ENCODE measurements at places on chromosomes 3 and 15. TPM values are rescaled to one million over a fixed set of nuclear protein-coding genes. Genes with fewer than 3 reads are reported as not detected.

PRTG gene
- 14.3 TPM for total RNA-seq

AAGAB gene
- total RNA-seq = 50.9 TPM

CELF6 gene
- total RNA-seq = 0.45 TPM

ATOSA gene
- total RNA-seq = 35.4 TPM

- no peak for DNase-seq
Observed at GRCh38 chr15:52118969-52119749, 6.6 kb upstream of the BCL2L10 start.

- DNase-seq = no peak
Observed at GRCh38 chr3:143832433-143832832, 15.8 kb downstream of the SLC9A9 start.

- no peak for DNase-seq
Observed at GRCh38 chr15:22959321-22960101, 20.7 kb downstream of the CYFIP1 start.

GRCh38 chr3:194395212-194395611 is 3.9 kb downstream of the GP5 start:
- no peak for DNase-seq

- DNase-seq = no peak
Observed at GRCh38 chr15:80059786-80060355, 395 bp downstream of the ZFAND6 start.

DNA sequence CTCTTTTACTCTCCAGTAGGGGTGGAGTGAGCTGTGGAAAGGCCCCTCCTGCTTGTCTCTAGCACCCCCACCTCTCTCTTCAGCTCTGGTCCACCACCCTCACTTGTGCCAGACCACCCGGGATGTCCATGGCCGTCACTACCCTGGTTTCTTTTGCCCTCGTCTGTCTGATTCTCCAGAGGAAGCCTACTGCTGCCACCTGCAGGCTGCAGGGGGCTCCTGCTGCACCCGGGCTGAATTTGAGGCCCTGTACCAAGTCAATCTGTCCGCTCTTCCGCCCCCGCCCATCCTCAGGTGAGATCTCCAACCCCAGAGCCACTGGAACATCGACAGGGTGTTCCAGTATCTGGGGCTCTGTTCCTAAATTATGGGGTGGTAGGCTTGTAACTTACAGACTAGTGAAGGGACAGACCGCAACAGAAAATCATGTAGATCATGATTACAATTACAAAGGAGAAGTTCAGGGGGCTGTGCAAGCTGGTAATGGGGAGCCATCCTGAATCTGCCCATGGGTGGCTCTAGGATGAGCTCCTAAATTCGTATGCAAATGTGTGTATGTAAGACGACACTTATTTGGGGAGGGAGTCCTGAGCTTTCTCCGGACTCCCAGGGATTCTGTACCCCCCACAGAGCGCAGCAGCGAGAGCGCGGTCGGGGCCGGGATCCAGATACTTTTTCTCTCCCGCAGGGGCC is 683 bp upstream of the UNC45A start:
- DNase-seq = no peak

- DNase-seq = no peak
Observed at GRCh38 chr3:3443482-3443881, 264.0 kb upstream of the CRBN start.

GRCh38 chr3:15390460-15390859 is 36.9 kb downstream of the METTL6 start:
- no peak for DNase-seq

GRCh38 chr3:158846803-158847451 is 45.1 kb downstream of the MFSD1 start:
- DNase-seq = no peak

DNA sequence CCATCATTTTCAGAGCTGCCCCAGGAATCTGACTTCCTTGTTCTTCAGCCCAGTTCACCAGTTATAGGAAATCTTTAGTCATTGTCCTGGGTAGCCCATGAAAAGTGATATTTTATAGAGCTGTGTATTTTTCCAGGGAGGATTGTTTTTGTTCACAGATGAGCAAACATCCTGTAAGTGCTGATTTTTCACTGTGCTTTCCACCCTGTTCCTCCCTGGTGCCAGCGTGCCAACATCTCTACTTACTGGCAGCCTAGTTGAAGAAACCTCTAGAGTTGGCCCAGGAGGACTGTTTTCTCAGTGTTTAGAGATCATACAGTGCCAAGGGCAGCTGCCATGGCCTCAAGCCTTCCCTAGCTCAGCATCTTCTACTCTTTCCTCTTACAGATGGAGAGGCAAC is 41.3 kb downstream of the ST6GAL1 start:
- DNase-seq = no peak

DNA sequence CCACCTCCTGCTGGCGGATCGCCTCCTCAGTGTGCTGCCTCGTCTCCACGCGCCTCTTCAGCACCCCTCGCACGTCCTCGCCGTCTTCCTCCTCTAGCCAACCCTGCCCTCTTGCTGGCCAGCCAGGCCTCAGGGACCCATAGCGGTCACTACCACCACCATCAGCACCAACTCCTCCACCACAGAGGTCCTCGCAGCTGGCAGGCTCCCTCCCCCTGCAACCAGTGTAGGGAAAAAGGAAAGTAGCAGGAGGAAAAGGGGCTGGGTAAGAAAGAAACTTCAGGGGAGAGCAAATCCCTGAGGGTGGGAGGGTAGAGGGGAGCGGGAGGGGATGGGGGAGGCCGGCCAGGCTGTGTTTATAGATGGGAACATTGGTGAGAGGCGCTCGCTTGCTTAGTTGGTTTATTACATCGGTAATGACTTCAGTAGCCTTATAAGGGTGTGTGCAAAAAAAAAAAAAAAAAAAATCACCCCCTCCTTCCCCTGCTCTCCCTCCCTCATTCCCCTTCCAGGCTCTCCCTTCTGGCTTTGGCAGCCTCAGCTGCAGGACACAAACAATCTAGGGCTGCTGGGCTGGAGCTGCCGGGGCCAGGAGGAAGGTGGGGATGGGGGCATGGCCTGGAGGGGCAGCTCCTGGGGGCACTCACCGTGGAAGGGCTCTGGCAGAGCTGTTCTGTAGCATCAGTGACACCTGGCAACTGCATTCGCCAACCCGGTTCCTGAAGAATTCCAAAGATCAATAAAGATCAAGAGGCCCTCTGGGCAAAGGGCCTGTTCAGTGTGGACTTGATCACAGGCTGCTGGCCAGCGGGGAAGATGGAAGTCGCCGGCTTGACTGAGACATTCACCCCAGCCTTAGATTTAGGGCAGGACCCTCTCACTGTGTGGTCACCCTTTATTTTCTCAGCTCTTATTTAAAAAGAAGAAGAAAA is 116.2 kb upstream of the HACD2 start:
- no peak for DNase-seq

DNA sequence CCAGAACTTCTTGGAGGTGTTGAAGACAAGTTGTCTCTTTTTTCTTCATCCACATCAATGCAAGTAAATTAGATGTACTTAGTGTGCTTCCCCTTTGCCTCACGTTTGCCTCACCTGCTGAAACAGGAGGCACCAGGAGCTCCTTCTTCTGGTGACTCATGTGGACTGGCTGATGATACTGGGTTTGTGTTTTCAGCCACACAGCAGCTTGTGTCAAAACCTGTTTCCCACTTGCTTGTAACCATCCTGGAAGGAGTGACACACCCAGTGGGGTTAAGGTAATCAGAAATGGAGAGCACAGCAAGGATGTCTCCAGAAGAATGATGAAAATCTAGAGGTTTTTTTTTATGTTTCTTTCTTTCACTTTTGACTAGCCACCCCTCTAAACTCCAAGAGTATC is 143.3 kb upstream of the RBMS3 start:
- DNase-seq = no peak

DNA sequence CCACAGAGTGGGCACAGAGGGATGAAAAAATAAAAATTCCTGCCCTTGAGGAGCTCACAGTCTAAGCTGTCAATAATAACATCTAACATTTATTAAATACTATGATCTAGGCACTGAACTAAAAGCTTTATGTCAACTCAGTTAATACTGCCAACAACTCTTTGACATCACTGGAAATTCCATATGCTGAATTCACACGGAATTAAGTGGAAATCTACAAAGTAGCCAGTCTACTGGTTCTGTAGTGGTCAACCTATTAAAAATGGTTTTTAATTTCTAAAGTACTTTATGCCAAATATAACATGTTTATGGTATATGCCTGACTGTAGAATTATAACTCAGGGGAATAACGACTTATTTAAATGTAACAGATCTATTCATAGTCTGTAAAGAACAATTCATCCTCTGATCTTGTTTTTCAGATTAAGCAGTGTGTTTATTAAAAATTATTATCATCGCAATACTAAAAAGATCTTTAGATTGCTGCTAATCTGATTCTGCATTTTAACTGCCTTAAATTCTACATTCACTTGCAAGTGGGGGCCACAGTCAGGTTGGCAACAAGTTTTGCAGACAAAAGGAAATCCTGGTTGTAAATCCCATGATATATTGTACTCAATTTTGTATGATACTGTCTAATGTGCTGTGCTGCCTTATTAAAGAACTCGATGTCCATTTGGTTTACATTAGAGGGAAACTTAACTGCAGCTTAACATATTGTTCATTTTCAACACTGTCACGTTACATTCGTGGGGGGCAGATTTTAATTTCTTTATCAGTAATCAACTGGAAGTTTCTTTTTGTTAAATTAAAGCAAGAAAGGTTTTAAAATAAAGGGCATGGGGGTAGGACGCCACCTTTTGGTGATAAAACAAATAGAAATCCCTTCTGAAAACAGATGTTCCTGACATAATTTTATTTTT is 2.6 kb upstream of the FOXP1 start:
- no peak for DNase-seq

- no peak for DNase-seq
Observed at GRCh38 chr3:145490088-145491048, 670.6 kb downstream of the PLOD2 start.

DNA sequence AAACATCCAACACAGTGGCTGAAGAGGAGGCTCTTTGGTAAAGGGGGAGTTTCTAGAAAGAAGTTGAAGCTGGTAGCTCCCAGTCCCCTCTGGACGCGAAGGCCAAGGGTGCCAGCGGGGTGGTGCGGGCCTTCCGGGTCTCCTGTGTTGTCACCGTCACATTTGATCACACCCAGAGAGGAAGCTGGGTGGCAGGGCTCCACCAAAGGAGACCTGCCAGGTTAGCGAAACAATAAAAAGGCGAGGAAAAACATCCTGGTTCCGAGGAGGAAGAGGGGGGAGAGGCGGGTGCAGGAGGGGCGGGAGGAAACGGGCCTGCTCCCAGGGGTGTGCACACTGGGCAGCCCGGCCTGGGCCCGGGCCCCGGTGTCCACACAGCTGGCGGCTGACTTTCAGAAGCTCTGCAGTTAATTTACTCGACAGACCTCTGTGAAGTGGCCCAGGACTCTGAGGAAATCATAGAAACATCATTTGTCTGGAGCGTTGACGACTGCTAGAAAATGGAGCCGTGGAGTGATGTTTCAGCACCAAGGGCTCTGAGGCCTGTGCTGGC is 12.1 kb downstream of the HEG1 start:
- no peak for DNase-seq

GRCh38 chr3:64928683-64929082 is 240.9 kb upstream of the ADAMTS9 start:
- DNase-seq = no peak

DNA sequence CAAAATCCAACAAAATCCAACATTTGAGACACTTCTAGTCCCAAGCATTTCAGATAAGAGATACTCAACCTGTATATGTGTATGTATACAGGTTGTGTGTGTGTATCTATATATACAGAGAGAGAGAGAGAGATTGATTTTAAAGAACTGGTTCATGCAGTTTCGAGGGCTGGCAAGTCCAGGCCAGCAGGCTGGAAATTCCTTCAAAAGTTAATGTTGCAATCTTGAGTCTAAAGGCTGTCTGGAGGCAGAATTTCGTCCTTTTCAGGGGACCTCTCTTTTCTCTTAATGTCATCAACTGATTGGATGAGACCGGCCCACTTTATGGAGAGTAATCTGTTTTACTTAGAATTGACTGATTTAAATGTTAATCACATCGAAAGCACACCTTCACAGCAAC is 199.6 kb upstream of the IL12A start:
- DNase-seq = no peak

Data from type B pancreatic cell (in vitro differentiated cells).